ENCODE measurements at places on chromosomes 4 and X. TPM values are rescaled to one million over a fixed set of nuclear protein-coding genes. Genes with fewer than 3 reads are reported as not detected.

DNA sequence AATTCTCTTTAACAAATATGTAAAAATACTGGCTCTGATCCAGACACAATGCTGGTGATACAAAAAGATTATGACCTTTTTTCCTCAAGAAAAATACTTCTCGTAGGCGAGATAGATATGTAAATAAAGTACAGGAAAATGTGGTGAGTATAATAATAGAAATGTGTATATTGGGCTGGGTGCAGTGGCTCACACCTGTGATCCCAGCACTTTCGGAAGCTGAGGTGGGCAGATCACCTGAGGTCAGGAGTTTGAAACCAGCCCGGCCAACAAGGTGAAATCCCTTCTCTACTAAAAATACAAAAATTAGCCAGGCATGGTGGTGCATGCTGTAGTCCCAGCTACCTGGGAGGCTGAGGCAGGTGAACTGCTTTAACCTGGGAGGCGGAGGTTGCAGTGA lies 55.0 kb downstream of the MRPL1 start:
- H3K27ac ChIP-seq = no peak overlapping the region
- no peaks in the 10 kb centered on the region for H3K27me3 ChIP-seq
- no peak overlapping the region for H3K4me3 ChIP-seq
- H3K4me1 ChIP-seq = no peaks in the 10 kb centered on the region

Gene S100P
- polyA plus RNA-seq = 3.5 TPM

Gene ALPK1
- 5.2 TPM for polyA plus RNA-seq

DNA sequence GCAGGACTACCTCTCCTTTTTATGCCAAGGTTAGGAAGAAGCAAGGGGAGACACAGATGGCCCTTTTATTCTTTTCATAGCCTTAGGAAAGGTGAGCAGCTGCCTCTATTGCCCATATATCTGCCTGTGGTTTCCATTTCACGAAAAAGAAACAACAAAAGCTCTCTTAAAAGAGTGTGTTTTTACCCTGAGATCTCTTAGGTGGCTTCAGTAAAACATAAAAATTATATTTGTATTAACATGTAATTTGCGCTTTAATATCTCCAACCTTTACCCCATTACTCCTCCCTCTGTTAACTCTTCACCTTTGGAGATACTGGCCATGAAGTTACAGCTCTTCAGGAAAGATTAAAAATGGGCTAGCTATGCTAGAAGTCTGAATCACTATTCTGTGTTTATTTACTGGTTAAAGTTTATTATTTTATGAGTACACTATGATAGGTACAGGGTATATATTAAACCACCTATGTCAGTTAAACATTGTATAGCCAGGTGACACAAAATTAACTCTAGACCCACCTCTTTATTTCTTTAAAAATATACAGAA lies 15.0 kb upstream of the SULT1B1 start:
- H3K27me3 ChIP-seq = no peaks in the 10 kb centered on the region
- DNase-seq = no peak
- H3K36me3 ChIP-seq = no peaks in the 10 kb centered on the region
- no peak overlapping the region for H3K27ac ChIP-seq
- no peak overlapping the region for H3K4me3 ChIP-seq
- no peaks in the 10 kb centered on the region for H3K4me1 ChIP-seq
